ENCODE measurements at places on chromosomes 7 and 10. TPM values are rescaled to one million over a fixed set of nuclear protein-coding genes. Genes with fewer than 3 reads are reported as not detected.

NODAL gene
- not detected for total RNA-seq

- DNase-seq: no peak
Measured at GRCh38 chr10:115092258-115092554, 959 bp upstream of the ATRNL1 start.

- no peak for DNase-seq
Measured at GRCh38 chr7:12294701-12295100, 83.6 kb downstream of the TMEM106B start.

DNA sequence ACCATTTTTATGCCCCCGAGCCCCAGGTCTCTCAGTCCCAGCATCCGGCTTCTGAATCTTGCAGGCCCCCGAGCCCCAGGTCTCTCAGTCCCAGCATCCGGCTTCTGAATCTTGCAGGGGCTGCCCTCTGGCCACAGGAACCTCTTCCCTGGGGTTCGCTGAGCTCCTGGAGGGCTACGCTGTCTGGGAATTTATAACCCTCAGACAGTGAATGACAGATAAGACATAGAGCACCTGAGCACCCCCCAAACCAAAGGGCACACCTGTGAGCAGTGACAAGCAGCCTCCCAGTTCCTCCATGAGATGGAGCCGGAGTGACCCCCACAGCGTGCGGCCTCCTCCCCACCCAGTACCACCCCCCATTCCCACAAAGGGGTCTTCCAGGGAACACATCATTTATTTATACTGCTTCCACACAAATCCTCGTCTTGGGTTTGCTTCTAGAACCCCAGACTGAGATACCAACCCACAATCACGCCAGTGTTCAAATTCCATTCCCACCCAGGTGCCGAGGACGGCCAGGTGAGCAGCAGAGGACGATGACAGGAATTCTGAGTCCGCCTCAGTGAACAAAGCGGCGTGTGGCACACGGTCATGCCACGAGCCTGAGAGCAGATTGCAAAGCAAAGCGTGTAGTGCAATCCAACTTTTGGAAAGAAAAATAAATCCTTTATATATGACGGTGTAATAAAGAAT is 57.7 kb upstream of the FAM20C start:
- DNase-seq: no peak

Measured in gastrocnemius medialis (tissue), 4 donors.